ENCODE measurements at places on chromosomes 5 and 9.
A peak's percentile ranks its signal among the peaks of the same experiment; 100 is the strongest.

DNA sequence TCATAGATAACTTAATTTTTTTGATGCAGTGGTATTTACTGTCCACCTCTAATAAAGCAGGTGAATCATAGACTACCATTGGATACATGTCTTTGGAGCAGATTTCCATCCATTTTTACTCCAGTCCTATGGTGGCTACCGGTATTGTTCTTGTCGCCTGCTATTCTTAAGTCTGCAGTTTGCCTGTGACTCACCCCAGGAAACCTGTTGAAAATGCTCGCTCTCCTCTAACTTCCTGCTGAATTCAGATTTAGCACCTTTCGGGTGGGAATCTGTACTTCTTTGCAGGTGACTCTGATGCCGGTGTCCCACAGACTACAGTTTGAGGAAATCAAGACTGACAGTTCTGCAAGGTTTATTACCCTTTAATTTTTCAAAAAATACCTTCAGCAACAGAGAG lies 58.8 kb upstream of the DHFR start:
- peak; percentile 30 for DNase-seq

- no peak for DNase-seq
Measured at GRCh38 chr9:128979111-128979510, 31.6 kb downstream of the NUP188 start.

- no peak for DNase-seq
Measured at GRCh38 chr5:113166261-113166660, 189.7 kb downstream of the DCP2 start.

DNA sequence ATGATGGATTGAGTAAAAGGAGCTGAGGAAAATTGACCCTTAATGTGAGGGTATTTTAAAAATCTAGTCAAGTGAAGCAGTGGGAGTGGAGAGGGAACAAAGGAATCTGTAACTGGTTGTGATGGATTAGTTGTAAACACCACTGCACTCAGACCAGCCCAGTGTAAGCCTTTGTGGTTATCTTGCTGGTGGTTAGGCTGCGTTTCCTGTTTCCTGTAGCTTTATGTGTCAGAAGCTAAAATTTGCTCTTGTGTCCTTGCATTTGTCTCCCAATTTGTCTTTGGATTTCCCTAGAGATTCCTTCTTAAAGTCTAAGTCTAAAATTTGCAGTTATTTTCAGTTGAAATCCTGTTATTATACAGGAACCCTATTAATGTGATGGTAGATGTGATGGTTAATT lies 6.3 kb downstream of the IFNA21 start:
- peak; percentile 61 for DNase-seq

GRCh38 chr5:172833686-172834414 lies at the start of gene ERGIC1:
Gene ERGIC1, plus strand, starts transcription at chr5:172834251. Its CDS starts 163 bp downstream, at chr5:172834414.
- DNase-seq: peak; percentile 91

DNA sequence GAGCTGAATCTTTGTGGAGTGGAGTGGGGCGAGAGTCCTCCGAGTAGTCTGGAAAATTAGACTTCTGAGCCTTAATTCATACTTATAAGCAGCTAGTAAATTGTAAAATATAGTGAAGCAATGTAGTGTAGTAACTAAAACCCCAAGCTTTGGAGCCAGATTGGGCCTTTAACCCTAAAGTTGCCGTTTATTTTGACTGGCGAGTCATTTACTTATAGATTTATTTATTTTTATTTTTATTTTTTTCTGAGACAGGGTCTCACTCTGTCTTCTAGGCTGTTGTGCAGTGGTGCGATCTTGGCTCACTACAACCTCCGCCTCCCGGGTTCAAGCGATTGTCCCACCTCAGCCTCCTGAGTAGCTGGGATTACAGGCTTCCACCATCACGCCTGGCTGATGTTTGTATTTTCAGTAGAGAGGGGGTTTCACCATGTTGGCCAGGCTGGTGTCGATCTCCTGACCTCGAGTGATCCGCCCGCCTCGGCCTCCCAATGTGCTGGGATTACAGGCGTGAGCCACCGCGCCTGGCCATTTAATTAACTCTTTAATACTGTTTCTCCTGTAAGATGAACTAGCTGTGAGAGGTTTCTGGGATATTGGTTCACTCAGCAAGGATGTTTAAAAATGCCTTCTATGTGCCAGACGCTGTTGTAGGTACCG lies 687 bp upstream of the RPS23 start:
- no peak for DNase-seq

DNA sequence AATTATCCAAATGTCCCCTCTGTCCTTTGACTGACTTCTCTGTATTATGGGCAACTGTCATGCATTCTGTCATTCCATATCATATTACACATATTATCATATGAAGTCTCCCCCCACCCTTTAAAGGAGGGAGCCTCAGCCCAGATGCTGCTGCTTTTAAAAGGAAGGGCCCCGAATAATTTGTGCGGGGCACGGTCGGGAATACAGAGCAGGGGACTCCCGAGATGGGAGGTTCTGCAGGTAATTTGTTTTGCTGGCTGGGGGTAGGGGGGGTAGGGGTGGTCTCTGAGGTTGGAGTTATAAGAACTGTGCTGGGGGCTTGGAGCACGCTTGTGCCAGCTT lies 10.1 kb upstream of the LHX2 start:
- no peak for DNase-seq

DNA sequence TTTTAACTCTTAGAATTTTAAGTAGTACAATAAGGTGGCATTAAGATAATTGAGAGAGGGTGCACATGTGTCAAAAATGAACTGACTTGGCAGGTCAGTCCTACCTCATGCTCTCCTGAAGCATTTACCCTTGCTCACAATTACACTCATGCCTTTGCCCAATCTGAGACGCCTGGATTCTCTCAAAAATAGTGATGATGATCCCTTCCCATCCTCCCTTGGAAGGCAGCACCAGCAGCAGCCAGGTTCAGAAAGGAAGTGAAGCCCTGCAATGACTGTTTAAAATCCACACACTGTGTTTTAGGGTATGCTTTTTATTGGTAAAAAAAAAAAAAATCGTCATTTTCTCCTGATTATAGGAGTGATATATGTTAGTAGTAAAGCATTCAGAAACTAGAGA lies 246.6 kb downstream of the PRELID2 start:
- DNase-seq: no peak

- DNase-seq: no peak
Measured at GRCh38 chr9:33104401-33104800, 27.9 kb upstream of the SMU1 start.

DNA sequence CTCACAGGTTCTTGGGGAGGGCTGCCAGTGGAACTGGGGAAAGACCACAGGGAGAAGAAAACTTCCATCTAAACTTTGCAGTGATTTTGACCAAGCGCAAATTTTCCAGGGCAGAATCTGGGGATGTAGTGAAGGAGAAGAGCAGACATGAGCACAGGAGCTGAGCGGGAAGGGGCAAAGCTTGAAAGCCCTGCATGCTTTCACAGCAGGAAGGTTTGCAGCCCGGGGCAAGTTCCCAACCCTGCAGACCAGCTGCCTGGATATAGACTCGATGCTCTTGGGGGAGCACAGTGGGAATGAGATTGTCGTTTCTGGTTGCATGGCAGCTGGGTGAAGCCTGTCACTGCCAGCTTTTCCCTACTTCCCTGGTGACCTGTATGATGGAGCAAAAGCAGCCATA lies 276.8 kb upstream of the RORB start:
- DNase-seq: no peak

DNA sequence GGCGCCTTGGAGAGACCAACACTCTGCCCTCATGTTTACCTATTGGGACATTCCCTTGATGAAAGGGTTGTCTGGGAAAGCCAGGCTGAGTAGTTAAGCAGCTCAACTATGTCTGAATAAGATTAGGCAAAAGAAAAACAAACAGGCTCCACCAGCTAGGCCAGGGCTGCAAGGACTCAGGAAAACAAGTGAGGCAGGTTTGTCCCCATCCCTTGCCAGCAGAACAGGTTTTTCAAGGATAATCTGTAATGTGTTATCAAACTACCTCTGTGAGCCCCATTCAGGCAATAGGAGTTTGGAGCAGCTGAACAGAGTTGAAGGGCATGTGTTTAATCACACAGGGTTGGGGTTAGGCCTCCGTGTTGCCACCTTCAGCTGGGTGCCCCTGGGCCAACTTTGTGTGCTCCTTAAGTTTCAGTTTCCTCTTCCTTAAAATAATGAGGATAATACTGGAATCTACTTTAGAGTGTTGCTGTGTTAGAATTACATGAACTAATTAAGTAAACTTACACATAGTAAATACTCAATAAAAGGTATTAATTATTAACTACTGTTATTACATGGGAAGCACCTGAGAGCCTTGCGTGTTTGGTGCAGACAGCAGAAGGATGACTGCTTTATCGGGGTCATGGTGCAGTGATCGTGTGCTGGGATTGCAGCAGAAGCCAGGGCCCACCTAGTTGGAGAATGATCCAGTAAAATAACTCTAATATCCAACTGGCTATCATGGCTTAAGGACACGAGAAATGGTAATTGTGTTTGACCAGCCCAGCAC lies 72.1 kb upstream of the ATP10B start:
- no peak for DNase-seq

- no peak for DNase-seq
Measured at GRCh38 chr9:107025260-107026035, 162.5 kb downstream of the ZNF462 start.

GRCh38 chr5:116865651-116866050 lies 291.0 kb upstream of the SEMA6A start:
- DNase-seq: no peak

DNA sequence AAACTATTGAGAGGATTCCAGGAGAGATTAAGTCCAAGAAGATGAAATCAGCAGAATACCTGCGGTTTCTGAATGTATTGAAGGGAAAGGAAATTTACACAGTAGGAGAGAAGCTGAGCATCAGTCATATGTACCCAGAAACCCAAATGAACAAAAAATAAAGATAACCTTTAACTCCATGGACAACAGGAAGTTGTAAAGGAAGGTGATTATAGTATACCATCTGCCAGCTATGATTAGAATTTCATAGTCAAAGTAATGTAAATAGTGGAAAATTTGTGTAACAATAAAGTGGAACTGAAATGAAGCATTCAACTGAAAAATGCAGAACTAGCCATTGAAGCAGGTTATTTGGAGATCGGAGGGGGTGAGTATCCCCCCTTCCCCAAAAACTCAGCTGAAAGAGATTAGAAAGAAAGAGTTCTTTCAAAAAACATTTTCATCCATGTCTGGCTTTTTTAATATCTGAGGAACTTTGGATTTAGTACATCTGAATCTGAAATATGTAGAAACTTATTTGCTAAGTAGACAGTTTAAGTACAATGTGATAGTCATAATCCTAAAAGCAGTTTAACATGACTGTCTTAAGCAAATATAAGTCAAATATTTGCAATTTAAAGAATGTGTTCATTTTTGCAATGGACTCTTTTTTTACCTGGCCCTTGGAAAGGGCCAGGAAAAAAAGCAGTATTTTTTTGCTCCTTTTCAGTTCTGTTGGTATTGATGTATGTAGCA lies 58.4 kb downstream of the APC start:
- DNase-seq: no peak

GRCh38 chr5:122149321-122150090 lies 20.2 kb downstream of the ZNF474 start:
- no peak for DNase-seq

DNA sequence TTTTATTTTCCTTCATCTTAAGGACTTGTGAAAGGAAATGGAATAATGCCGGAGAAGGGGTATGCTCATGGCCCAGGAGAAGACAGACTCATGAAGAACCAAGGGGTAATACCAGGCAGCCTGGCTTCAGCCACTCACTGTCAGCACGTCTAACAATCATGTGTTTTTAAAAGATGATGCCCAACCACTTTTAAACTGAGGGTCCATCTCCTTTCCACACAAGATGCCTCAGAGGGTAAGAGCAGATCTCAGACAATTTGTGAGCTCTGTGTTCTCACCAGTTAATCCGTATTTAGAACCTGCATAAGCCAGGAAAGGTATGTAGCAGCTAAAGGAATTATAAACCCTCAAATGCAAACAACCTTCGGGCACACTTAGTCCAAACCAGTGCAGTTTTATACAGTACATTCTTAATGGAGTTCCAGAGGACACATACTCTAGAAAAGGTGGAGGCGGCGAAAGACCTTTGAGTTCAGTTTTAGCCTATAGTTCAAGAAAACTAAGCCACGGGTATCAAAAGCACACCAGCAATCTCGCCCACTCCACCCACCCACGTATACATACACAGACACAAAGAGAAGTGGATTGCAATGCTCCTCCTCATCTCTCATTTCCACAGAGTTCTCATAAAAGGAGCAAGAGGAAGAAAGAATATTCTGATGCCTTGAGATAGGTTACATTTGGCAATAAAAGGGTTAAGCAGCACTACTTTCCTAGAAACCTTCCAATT lies 2.6 kb downstream of the DIAPH1 start:
- no peak for DNase-seq

DNA sequence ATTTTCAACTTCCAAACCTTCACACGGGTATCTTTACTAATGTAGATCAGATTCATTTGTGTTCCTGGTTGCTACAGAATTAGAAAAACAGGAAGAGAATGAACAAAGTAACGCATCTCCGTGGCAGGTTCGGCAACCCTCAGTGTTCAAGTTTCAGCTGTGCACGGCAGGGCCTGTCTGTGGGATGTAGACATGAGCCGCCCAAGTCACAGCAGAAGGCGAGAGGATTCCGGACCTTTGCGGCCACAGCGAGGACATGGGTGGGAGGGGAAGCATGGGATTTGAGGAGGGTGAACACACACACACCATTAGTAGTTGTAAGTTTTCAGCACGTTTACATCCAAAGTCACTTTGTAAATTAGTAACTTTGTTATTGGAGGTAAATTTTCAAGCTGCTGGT lies 31.7 kb upstream of the CEP72 start:
- DNase-seq: no peak

- DNase-seq: no peak
Measured at GRCh38 chr5:123285122-123286023, 137.8 kb downstream of the CEP120 start.

DNA sequence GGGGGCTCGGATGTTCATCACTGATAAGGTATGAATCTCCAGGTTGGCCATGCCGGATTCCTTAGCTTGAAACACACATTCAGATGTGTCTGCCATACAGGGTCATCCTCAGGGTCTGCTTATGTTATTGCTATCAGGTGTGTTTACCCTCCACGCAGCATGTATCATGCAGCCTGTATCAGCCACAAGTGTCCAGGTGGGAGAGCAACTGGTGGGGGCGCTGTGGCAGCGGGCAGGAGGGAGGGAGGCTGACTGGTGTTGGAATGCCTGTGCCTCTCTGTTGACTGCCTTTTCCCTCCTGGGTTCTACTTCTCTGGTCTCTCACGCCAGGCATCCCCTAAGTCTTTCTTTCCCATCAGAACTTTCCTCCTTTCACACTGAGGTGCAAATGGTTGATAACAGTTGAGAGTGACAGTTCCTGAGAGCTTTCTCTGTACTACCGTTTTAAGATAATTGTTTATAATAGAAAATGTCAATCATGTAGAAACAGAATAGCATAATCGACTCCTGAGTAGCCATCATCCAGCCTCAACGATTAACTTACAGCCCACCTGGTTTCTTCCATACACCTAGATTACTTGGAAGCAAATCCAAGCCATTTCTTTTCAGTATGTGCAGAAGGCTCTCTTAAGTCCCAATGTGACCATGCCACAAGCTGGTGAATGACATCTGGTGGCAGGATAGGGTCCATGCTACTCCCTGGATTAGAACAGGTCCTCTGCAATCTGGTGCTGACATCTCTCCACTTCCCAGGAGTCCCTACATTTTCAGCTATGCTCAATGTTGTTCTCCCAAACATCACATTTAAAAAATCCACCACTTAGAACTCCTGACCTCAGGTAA lies 86.6 kb downstream of the ACER2 start:
- DNase-seq: no peak
